ENCODE measurements at places on chromosomes 11 and 22.

GRCh38 chr11:132278801-132279574, 908.6 kb downstream of the NTM start:
- DNase-seq, result no peak

- DNase-seq, result no peak
Measured at GRCh38 chr11:371051-371450, 1.8 kb downstream of the B4GALNT4 start.

GRCh38 chr11:34339149-34340064, 18.4 kb downstream of the ABTB2 start:
- DNase-seq, result no peak

DNA sequence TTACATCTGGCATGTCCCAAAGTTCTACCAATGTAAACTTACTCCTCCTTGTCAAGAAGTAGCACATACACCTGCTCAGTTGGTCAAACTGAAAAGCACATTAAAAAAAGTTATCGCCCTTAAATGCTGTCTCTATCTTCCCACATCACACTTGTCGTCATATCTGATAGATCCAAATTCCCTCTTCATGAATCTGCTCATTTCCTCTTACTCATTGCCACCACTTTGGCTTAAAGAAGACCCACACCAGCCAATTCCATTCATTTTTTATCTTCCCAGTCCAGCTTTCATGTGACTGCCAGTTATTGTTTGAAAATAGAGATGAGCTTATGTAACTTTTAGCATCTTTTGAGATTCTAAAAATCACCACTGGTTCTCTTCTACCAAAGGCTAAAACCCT, 305.9 kb upstream of the MTNR1B start:
- DNase-seq, result no peak

DNA sequence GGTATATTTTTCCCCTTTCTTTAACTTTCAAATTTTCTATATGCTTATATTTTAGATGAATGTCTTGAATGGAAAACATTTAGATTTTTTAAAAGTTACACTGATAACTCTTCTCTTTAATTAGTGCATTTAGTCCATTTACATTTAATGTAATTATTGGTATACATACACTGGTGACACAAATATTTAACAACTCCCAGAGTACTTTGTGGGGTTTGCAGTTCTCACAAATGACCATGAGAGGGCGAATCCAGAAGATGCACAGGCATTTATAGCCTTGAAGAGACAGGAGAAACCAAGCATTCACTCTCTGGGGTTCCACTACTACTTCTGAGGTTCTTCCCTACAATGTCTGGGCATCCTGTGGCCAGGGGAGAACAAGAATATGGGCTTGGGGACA, 125.1 kb downstream of the TIMP3 start:
- DNase-seq, result no peak

DNA sequence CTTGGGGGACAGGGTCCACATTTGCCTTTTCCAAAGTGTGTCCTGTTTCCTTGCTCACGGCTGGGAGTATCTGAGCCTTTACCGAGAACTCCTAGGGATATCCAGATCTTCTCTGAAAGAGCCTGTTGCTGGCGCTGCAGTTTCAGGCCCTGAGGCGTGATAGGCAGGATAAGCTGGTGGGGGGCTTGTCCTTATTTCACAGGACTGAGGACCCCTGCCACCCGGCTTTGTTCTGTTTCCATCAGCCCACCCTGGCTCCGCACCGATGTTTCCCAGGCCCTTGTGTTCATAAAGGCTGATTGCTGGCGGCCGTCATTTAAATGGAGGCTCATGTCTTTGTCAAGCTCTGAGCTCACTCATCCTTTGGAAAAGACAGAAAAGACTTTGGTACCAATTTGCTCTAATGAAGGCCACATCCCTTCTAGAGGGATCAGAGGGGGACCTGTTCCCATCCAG, 9.4 kb upstream of the NPTXR start:
- DNase-seq, result no peak

DNA sequence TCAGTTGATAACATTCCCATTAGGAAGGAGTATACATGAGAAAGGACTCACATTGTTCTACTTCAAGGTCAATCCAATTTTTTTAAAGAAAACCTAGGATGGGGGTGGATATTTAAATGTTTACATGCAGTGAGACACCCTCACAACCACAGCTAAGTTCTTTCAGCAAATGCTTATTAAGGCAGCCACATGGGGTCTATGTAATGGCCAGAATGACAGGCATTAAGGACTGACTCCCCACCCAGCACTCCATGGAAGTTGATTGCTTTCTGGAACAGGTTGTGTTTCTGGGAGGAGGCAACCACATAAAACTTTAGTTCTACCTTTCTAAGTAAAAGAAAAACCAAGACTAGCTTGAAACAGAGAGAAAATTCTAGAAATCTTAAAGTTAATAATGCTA, 662.0 kb upstream of the CCDC90B start:
- no peak for DNase-seq

- DNase-seq, result no peak
Measured at GRCh38 chr22:45657701-45658100, 13.9 kb upstream of the ATXN10 start.

DNA sequence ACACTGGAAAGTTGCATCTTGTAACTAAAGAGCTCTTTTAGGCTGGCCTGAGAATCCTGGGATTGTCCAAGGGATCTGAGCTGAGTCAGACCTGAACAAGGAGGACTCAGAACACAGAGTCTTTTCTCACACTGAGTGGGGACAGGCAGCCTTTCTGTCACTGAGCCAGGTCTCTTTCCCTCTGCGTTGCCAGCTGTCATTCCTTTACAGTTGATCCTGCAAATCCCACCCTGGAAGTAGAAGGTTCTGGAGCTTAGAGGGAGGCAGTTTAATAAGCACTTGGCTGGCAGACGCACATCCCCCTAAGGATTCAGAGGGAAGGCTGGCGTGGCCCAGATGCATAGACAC, 76.3 kb upstream of the SUSD2 start:
- DNase-seq, result no peak
